ENCODE measurements at places on chromosomes 1 and 21.

DNA sequence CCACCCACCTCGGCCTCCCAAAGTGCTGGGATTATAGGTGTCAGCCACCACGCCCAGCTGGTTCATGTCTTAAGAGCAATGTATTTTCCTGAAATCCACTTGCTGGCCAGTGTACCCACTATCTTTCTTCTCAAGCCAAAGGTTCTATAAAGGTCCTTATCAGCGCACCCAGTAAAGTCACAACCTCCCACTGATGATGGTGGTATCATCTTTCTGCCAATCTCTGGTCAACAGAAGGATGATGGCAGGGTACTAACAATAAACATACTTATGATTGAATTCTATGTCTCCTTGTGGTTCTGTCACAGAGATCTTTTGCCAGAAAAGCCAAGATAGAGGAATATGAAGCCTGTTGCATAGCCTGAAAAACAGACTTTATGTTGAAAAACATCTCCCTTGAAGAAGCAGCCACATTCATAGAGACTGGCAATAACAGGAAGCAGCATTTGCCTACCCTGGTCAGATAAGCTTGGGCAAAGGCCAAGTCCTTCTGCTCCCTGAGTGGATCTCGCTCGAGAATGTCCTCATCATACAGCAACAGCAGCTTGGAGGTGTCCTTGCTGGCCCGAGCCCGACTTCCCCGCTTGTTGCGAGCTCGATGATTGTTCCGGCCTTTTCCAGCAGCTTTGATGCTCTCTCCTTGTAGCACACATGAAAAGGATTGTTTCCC, 73.0 kb downstream of the DAP3 start:
- DNase-seq = no peak

DNA sequence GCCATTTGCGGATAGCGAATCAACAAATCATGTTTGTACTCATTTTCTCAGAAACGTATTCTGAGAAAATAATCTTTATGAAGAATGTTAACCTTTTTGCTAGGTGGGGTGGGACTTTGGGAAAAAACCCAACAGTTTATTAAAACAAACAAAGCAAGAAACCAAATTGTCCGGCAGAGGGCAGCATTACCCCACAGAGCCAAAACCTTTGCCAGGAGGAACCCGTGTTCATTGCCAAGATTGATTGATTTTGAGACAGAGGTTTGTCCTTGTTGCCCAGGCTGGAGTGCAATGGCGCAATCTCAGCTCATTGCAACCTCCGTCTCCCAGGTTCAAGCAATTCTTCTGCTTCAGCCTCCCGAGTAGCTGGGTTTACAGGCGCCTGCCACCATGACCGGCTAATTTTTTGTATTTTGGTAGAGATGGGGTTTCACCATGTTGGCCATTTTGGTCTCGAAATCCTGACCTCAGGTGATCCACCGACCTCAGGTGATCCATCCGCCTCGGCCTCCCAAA, 70.8 kb upstream of the RHOU start:
- peak; percentile 64 for DNase-seq

- DNase-seq = no peak
These were observed 159.3 kb upstream of the LMO4 start for GRCh38 chr1:87169263-87169910.

DNA sequence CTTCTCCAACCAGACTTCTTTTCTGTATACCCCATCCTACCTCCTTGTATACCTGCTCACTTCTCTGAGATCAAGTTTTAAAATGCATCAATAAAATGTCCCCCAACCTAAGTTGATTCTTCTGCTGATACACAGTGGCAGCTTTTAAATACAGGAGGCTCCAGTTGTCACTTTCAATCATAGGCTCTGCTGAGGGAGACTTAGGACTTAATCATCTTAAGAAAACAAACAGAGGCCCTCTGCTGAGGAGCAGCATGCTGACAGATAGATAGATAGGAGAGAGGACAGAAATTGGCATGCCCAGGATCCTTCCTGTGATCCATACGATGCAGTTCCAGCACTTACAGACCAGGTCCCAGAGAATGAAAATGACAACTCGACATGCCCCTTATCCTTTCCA, 311.0 kb upstream of the PROX1 start:
- DNase-seq = no peak

DNA sequence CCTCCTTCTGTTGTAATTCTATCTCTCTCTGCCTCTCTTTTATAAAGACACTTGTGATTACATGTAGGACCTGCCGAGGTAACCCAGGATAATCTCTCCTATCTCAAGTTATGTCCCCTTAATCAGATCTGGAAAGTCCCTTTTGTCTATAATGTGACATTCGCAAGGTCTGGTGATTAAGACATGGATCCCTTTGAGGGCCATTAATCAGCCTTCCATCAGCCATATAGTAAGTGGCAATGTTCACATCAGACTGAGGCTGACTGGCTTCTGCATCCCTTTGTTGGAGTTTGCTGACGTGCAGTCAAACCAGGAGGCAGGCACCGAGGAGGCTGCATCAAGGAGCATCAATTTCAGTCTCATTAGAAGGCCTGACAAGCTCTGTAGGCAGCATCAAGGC, 209.6 kb downstream of the BACH1 start:
- no peak for DNase-seq

DNA sequence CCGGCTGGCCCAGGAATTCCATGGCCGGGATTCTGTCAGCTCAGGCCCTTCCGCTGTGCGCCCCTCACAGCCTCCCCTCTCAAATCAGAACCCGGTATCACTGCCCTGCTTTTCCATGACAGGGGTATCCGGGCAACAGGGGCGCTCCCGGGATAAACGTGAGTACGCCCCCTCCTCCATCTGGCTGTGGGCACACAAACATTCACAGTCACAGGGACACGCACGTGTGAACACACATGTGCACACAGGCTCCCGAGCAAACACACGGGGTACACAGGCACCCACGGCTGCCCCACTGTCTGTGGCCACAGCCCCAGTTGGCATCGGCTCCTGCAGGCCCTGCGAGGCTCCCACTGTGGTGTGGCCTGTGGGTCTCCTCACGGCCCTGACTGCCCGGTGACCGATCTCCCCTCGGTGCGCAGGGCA, 16.7 kb downstream of the COL6A1 start:
- DNase-seq = no peak

DNA sequence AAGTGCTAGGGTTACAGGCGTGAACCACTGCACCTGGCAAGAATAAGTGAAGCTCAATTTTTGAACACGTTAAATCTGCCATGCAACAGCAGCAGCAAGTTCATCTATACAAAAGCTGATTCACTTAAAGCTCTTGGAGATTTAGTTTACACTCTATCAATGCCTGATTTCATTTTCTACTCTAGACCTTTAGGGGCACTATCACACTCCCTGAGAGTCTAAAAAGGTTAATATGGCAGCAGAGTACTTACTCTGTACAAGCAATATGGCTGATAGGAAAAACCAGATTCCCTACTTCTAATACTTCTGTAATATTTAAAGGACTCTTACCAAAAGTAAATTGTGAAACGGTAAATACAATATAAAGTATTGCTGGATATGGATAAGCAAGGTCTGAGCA, 4.8 kb downstream of the RBM34 start:
- DNase-seq = no peak

DNA sequence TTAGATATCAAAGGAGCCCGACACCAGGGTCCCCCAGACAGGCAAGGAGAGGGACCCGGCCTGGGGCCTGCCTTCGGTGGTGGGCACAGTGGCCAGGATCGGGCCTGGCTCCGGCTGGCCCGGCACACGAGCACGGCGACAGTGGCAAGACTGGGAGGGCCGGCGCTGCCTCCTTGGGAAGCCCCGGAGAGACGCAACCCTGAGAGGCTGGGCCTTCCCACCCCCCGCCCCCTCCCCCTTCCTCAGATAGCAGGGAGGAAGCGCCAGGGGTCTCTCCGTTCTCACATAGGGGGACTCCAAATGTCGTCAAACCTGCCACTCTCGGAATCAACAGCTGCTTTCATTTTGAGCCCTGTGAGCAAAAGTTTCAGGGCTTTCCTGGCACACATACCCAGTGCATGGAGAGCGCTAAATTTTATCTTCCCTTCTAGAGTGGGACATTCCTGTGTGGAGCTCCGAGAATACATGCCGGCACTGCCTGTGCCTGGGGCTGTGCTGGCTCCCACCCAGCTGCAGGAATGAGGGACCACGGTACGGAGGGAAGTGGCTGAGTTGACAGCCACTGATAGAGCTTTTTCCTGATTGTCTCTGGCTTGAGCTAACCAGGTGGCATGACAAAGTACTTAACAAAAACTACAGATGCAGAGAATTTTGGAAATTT, 62.4 kb downstream of the CD247 start:
- no peak for DNase-seq

- DNase-seq = no peak
These were observed 3.3 kb downstream of the NCSTN start for GRCh38 chr1:160346463-160346862.

- no peak for DNase-seq
These were observed 85.4 kb upstream of the LRRC8D start for GRCh38 chr1:89735479-89735878.

- DNase-seq = no peak
These were observed 131.0 kb upstream of the RUNX1 start for GRCh38 chr21:35179990-35180540.

- no peak for DNase-seq
These were observed 3.9 kb upstream of the SKI start for GRCh38 chr1:2224170-2224584.

DNA sequence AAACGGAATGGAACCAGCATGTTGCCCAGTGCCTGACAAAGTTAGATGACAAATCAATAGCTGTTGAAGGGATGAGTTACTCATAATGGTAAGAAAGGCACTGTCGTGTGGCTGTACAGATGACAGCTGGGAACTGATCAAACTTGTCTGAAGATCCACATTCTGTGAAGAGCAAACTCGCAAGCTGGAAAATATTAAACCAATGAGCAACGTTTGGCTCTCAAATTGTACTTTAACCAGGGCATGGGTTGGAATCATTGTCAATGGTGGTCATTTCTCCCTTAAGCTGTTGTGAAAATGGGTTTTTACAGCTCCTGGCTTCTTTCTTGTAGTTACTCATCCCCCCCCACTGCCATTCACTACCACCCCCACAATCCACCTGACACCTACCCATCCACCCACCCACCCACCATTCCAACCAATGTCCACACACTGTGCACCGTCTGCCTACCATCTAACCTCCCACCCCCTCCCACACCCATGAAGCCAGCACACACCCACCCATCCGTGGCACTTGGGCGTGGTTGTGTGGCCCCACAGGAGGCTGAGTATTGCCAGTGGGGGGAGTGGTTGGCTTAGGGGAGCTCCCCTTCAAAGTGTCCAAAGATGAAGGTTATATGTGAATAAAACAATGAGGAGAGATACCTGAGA, 46.7 kb downstream of the CLDN14 start:
- DNase-seq = no peak

DNA sequence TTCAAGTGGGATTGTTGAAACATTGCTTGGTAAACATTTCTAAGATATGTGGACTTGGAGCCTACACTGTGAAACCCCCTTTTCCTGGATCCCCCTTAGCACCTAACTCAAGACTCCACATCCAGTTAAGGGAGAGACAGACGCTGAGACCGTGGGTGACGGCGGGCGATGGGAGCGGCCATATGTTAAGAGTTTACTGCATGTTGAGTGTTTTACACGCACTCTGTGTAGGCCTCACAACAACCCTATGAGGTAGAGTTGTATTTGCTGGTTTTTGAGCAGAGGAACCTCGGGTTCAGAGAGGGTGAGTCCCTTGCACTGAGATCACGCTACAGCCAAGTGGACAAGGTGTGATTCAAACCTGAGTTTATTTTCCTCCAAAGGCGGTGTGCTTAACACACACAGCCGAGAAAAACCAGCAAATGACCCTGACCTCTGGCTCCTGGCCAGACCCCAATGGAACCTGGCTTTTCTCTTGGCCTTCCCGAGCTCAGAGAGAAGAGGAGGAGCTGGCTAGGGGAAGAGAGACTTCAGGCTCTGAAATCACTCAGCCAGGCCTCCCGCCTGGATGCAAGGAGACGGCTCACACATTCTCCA, 46.9 kb upstream of the GOLT1A start:
- DNase-seq = no peak

DNA sequence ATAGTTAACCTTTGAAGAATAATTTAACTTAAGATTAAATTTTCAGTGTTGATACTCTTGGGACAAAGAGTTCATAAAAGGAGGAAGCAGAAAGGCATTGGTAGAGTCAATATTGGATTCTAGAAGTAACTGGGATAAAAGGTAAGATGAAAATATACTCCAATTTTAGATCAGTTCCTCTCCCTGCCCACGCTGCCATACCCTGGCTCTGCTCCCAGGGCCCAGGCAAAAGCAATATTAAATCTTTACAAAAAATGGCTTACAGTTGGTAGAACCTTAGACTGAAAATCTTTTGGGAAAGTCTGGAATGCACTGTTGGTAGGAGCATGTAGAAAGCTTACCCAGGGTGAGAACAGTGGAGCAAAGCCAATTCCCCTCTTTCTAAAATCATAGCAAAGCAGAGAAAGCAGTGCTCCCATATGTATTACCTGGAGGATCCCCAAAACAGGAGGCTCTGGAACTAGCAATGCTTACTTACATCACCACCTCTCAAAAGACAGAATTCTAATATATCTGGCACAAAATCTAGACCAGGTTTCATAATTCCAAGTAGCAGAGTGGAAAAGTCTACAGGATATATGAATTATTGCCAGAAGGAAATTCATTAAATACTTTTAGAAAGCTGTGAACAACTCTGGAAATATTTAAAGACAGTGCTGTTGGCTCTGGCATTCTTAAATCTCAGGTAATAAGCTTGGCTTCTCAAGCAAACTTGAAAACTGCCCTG, 24.5 kb downstream of the KIAA0319L start:
- DNase-seq = no peak

DNA sequence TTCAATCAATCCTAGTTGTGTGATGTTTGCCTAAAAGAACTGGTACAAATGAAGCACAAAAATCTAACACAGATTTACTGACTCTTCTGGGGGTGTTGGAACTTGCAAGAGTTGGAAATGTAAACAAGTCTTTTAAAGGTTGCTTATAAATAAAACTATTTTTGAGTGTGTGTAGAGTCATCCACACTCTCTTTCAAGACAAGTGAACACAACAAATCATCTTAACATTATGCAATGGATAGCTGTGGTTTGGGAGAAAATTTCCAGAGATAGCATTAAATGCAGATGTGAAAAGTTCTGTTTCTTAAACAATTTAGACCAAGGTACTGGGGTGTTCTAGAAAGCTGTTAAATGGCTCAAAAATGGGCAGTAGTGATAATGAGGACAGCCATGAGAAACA, 28.7 kb downstream of the C1orf87 start:
- DNase-seq = no peak

- no peak for DNase-seq
These were observed 2.8 kb upstream of the MTF2 start for GRCh38 chr1:93076268-93076667.

DNA sequence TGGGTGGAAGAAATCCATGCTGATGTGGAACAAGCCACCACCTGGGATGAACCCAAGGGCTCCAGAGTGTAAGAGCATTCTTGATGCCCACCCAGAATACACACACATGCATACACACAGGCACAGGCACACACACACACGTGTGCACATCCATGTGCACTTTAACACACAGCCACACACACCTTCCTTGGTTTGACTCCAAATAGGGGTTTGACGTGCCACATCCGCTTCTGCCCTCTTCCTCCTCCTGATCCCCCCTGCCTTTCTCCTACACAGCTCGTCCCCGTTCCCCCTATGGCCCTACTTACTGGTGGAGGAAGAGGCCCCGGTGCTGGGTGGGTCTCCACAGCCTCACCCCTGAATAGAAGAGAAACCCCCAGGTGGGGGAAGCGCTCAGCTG, 16.0 kb downstream of the SPATA21 start:
- DNase-seq = no peak
